ENCODE measurements at places on chromosomes 7 and 10.

DNA sequence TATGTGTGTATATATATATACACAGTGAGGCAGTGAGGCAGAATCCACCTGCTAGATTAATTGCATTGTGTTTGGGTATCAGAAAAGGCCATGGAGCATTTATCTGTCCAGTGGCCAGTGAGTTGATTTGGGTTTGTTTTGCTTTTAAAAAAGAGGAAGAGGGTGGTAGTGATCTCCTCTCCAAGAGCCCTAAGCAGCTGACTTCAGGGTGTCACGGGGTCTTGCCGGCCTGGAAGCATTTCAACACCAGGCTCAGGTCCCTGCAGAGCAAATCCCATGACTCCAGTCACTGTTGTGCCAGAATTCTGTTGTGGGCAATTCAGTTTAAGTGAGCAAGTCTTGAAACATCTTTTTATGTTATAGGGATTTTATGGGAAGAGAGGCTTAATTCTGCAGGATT, 30.6 kb upstream of the GPNMB start:
- DNase-seq = no peak

GRCh38 chr7:100886142-100886935, 3.2 kb downstream of the UFSP1 start:
- peak; percentile 45 for DNase-seq

DNA sequence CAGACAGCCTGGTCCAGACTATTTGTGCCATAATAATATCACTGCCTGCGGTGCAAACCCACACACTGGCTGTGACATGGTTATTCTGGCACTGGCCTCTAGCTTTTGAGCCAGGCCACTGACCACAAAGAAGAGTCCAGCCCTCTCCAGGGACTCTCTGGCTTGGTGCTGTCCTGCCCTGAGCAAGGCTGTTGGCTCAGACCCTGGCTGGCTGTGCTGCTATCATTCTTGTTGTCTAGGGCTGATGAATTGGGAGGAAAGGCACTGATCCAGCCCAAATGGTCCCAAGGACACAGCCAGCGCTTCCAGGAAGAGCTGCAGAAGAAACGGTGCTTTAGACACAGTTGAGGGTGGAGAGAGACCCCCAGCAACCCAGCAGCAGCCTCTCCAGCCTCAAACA, 80.8 kb downstream of the TMEM130 start:
- no peak for DNase-seq

- no peak for DNase-seq
Measured at GRCh38 chr7:68718097-68718551, 880.2 kb upstream of the AUTS2 start.

GRCh38 chr7:42972699-42973500, 40.7 kb downstream of the MRPL32 start:
- DNase-seq = no peak

DNA sequence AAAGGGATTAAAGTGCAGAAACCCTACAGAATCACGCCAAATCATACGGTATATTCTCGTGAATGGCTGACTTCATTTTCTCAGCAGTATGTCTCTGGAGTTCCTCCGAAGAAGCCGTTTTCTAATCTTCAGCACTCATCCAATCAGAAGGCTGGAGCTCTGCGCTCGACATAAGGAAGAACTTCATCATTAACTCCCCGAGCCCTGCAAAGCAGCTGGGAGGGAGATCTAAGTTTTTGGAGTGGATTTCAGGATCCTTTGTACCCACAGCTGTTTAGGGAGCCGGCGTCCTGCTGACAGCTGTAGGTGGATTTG, 40.7 kb upstream of the SDK1 start:
- DNase-seq = no peak

All from CD8-positive, alpha-beta memory T cell (primary cell).